CD8-positive, alpha-beta memory T cell (primary cell): ENCODE measurements at places on chromosomes 13 and 19. TPM values are rescaled to one million over a fixed set of nuclear protein-coding genes. Genes with fewer than 3 reads are reported as not detected.
A peak's percentile ranks its signal among the peaks of the same experiment; 100 is the strongest.

DNA sequence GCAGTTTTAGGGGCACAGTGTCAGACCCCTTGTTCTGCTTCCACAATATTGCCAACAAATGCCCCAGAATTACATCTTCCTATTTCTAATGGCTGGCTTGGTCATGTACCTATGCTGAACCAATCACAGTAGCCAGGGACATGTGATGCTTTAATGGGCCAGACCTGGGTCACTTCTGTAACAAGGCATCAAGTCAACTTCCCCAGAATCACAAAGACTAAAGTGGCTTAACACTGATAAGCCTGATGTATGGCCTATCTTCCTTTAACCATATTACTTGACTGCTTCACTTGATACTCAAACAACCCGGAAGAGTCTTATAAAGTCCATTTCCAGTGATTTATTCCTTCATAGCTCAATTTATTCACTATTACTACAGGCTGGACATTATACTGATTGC lies 19.6 kb downstream of the LNX2 start:
- H3K27me3 ChIP-seq = no peaks in the 10 kb centered on the region
- no peak overlapping the region for H3K27ac ChIP-seq
- no peak overlapping the region for H3K4me3 ChIP-seq
- H3K36me3 ChIP-seq = no peaks in the 10 kb centered on the region
- no peak for DNase-seq

CPAMD8 gene
- 0.07 TPM for total RNA-seq

DNA sequence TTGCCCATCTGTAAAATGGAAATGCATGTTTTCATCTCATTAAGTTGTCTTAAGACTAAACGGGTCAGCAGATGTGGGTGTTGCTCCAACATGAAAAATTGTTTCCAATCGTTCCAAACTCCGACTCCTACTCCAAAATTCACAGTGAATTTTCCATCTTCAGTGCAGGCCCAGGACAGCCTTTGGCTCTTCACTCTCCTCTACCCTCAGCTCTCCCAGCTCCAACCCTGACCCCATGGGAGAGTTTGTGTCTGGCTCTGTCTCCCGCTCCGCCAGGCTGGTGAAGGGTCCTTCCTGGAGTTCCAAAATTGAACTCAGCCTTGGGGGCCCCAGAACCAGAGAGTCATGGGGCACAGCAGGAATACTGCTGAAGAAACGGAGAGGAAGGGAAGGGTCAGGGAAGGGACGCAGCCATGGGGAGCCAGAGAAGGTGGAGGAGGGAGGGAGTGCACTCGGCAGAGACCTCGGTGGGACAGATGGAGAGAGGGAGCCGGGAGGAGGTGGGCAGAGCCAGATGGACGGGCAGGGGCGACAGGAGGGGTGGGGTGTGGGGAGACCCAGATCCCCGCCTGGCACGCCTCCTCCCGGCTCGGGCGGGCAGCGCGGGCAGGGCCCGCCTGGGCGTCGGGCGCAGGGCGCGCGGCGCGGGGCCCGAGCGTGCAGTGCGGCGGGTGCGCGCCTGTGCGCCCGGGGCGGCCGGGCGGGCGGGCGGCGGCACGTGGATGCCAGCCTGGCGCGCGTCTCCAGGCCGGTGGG lies 45.6 kb downstream of the CELF5 start:
- no peak overlapping the region for H3K4me3 ChIP-seq
- H3K4me1 ChIP-seq = peaks cover 8% of the 10 kb centered on the region
- H3K27ac ChIP-seq = no peak overlapping the region
- H3K27me3 ChIP-seq = peaks cover 17% of the 10 kb centered on the region
- no peak for DNase-seq

LIN37 gene
- total RNA-seq = 10.5 TPM

HRC gene
- not detected for total RNA-seq

GRCh38 chr19:17229890-17230289 lies 3.9 kb downstream of the OCEL1 start:
- peaks cover 12% of the 10 kb centered on the region for H3K4me1 ChIP-seq
- no peak overlapping the region for H3K27ac ChIP-seq
- no peak overlapping the region for H3K4me3 ChIP-seq

DNA sequence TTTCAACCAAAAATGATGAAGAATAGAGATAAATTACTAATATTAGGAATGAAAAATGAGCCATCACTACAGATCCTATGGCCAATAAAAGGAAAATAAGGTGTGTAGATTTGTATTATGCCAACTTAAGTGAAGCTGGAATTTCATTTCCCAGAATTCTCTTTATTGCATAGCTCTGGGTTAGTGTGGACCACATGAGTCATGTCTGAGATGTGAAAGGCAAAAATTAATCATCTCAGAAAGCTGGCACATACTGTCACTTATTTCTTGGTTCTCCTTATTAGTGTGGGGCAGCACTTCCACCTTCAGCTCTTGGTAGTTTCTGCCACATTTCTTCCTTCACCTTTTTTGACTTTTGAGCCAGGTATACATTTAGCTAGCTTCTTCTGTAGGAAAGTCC lies 82.6 kb downstream of the KATNAL1 start:
- H3K27ac ChIP-seq = no peak overlapping the region
- no peaks in the 10 kb centered on the region for H3K4me1 ChIP-seq
- no peaks in the 10 kb centered on the region for H3K27me3 ChIP-seq
- no peak overlapping the region for H3K4me3 ChIP-seq

KIR3DL2 gene
- total RNA-seq = 0.27 TPM

GRCh38 chr19:31339411-31339810 lies 9.8 kb downstream of the TSHZ3 start:
- DNase-seq = no peak
- H3K27ac ChIP-seq = no peak overlapping the region
- no peaks in the 10 kb centered on the region for H3K36me3 ChIP-seq
- peaks cover 13% of the 10 kb centered on the region for H3K27me3 ChIP-seq
- H3K4me3 ChIP-seq = no peak overlapping the region
- H3K4me1 ChIP-seq = peaks cover 25% of the 10 kb centered on the region

- H3K4me1 ChIP-seq = peaks cover 9% of the 10 kb centered on the region
- no peak overlapping the region for H3K27ac ChIP-seq
- DNase-seq = peak; percentile 70
- H3K27me3 ChIP-seq = no peaks in the 10 kb centered on the region
Measured at GRCh38 chr13:48580185-48580803, 47.4 kb upstream of the RCBTB2 start.

DEDD2 gene
- total RNA-seq = 30.0 TPM

- H3K4me1 ChIP-seq = peaks cover 35% of the 10 kb centered on the region
- peaks cover 2% of the 10 kb centered on the region for H3K36me3 ChIP-seq
- H3K4me3 ChIP-seq = no peak overlapping the region
- H3K27ac ChIP-seq = no peak overlapping the region
- no peak for DNase-seq
- H3K27me3 ChIP-seq = no peaks in the 10 kb centered on the region
Measured at GRCh38 chr13:46121033-46121432, 16.2 kb upstream of the CPB2 start.

- H3K27me3 ChIP-seq = no peaks in the 10 kb centered on the region
- no peaks in the 10 kb centered on the region for H3K36me3 ChIP-seq
- H3K4me3 ChIP-seq = no peak overlapping the region
- no peak overlapping the region for H3K27ac ChIP-seq
- no peaks in the 10 kb centered on the region for H3K4me1 ChIP-seq
Measured at GRCh38 chr13:30020726-30021312, 170.4 kb upstream of the UBL3 start.

INAFM1 gene
- 7.3 TPM for total RNA-seq

SHISA7 gene
- not detected for total RNA-seq

DNA sequence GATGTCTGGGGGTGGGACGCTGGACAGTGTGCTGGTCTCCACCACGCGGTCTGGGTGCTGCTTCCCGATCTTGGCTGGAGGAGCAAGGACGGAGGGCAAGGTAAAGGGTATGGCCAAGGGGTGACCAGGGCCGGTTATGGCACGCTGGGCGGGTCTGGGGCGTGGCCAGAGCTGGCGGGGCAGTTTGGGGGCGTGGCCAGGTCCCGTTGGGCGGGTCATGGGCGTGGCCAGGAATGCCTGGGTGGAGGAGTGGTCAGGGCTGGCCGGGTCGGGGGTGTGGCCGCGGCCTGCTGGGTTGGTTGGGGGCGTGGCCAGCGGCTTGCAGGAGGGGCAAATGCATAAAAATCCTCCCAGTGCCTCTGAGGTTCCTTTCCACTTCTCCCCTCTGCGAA lies 19.2 kb downstream of the GPX4 start:
- DNase-seq = no peak
- H3K27ac ChIP-seq = no peak overlapping the region
- peaks cover 45% of the 10 kb centered on the region for H3K36me3 ChIP-seq

GRCh38 chr13:76993021-76993420 lies 1.1 kb downstream of the CLN5 start:
- H3K4me1 ChIP-seq = peaks cover 31% of the 10 kb centered on the region
- H3K4me3 ChIP-seq = peak overlapping the region; percentile 91
- H3K36me3 ChIP-seq = no peaks in the 10 kb centered on the region

- DNase-seq = no peak
- no peaks in the 10 kb centered on the region for H3K27me3 ChIP-seq
Measured at GRCh38 chr13:79365981-79366380, 40.1 kb downstream of the RBM26 start.
